Naive thymus-derived CD8-positive, alpha-beta T cell (primary cell): ENCODE measurements at places on chromosomes 7 and 10.

DNA sequence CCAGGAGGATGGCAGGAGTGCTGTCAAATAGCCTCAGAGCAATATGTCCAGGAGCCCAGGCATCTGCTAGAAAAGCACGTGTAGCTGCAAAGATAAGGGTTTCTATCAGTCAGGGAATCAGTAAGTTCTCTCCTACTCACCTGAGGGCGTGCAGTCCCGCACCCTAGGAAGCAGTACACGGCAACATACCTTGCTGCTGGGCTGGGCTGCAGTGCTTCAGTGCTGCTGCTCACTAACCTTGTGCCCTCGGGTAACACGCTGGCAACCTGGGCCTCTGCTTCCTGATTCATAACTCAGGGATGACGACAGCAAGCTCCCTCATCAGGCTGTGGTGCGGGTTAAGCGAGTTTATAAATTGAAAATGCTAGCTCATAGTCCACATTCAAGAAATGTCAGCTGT lies 29.5 kb upstream of the CCNY start:
- no peak for DNase-seq

GRCh38 chr10:78492424-78492823 lies 458.8 kb downstream of the RPS24 start:
- no peak for DNase-seq

DNA sequence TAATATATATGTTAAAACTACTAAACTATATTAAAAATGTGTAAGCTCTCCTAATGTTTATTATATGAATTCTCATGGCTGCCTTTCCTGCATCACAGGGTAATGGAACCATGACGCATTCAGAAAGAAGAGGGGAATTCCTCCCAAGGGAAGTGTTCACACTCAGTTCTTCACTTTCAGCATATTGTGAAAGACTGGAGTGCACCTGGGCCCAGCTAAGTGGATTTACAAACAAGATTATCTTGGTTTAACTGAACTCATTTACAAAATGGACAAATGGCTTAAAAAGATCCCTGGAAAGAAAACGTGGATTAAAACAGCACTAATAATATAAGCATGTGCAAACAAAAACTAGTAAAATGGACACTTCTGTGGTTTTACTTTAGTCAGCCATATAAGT lies 149.8 kb downstream of the DOCK4 start:
- DNase-seq: no peak

DNA sequence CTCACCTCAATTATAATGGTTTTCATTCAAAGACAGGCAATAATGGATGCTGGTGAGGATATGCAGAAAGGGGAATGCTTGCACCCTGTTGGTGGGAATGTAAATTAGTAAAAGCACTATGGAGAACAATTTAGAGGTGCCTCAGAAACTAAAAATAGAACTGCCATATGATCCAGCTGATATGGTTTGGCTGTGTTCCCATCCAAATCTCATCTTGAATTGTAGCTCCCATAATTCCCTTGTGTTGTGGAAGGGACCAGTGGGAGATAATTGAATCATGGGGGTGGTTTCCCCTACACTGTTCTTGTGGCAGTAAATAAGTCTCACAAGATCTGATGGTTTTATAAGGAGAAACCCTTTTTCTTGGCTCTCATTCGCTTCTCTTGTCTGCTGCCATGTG lies 87.7 kb downstream of the TES start:
- DNase-seq: no peak

DNA sequence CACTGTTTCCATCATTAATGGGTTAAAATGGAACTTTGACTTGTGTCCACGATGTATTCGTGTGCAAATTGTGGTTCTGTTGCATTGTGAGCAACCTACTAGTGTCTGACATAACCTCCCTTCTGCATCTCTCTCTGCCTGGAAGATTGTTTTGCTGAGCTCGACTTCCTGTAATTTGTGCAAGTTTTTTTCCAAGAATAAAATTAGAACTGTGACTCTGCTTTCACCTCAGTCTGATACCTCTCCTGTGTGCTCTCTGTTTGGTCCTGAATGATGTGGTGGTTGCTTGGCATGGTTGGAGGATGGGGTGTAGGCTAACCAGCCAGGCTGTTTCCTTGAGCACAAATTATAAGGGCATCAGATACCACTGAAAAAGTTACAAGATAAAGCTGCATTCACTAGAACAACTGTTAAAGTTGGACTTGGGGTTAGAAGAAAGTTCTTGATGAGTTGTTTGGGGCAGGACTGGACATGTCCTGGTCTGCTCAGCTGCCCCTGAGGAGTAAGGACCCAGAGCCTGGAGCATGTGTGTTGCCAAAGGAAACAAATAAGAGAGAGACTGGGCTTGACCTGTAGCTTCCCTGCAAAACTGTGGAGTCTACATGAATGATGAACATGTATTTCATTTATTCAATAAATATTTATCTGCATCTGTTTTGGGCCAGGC lies 1.9 kb upstream of the VOPP1 start:
- DNase-seq: no peak

- no peak for DNase-seq
These were observed 55.8 kb downstream of the PARD3 start for GRCh38 chr10:34759161-34759836.

DNA sequence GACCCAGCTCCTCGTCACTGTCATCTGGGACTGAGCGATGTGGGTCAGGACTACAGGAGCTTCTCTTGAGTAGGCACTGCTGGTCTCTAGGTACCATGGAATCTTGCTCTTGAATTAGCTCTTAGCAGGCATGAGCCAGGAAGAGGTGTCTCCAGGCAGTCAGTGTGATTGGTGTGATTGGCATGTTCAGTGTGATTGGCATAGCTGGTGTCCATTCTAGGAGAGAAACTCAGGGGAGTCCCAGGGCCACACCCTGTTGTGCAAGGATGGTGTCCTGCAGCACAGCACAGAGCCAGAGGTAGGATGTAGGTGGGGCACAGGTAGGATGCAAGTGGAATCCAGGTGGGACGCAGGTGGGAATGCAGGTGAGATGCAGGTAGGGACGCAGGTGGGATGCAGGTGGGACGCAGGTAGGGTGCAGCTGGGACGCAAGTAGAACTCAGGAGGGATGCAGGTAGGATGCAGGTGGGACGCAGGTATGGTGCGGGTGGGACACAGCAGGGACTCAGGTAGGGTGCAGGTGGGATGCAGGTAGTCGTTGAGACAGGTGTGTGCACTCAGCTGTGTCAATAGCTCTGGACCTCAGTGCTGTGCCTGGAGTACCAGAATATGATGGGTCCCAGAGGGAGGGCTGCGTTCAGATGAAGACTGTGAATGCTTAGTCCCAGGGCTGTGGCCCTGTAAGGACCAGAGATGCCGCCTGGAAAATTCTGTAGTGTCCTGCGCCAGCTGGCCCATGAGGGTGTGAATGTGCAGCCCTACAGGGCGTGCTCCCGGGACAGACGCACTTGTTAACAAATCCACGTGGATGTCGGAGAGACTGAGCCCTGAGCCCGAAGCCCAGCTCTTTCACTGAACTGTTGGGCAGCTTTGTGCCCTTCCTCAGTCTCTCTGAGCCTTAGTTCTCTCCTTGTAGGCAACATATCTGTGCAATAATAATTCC lies 248.2 kb upstream of the PITRM1 start:
- DNase-seq: no peak

- DNase-seq: no peak
These were observed 634 bp upstream of the HDAC9 start for GRCh38 chr7:18494821-18495408.

DNA sequence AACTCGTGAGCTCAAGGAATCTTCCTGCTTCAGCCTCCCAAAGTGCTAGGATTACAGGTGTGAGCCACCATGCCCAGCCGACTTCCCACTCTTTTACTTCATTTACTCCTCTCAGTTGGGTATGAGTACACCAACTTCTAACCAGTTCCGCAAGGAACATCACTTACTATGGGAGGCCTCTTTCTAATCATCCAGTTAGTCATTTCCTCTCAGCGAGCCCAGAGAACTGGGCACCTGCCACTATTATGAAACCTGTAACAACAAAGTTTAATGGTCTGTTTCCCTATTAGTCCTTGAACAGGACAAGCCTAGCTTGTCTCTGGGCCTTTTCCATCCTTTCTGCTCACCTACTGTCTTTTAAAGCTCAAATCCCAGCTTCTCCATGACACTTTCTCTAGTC lies 88.8 kb downstream of the DNMBP start:
- DNase-seq: no peak

GRCh38 chr7:156445997-156446761 lies 194.4 kb upstream of the RNF32 start:
- no peak for DNase-seq

- DNase-seq: no peak
These were observed 30.2 kb upstream of the PTPN12 start for GRCh38 chr7:77506899-77507298.

GRCh38 chr7:50207251-50207564 lies 97.3 kb upstream of the IKZF1 start:
- no peak for DNase-seq

GRCh38 chr10:31645786-31646185 lies 282.8 kb downstream of the ARHGAP12 start:
- DNase-seq: no peak

DNA sequence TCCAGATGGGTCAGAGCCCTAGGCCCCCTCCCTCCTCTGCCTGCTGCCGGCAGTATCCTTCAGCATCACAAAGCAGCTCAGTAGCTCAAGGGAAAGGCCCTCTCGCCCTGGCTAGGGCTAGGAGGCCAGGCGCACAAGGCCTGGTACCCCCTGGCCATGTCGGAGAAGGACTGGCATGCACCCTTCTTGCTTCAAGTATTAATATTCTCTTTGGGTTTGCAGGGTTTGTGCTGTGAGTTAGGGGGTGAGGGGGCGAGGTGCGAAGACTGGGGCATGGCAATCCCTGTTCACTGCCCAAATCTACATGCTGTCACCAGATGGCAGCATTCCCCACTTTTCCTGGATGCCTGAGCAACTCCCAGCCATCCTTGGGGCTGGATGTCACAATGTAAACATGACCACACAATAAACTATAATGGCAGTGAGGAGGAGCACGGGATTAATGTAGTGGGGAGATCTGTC lies 105.2 kb downstream of the NEURL1 start:
- no peak for DNase-seq

GRCh38 chr7:15504351-15504750 lies 57.5 kb downstream of the AGMO start:
- no peak for DNase-seq

DNA sequence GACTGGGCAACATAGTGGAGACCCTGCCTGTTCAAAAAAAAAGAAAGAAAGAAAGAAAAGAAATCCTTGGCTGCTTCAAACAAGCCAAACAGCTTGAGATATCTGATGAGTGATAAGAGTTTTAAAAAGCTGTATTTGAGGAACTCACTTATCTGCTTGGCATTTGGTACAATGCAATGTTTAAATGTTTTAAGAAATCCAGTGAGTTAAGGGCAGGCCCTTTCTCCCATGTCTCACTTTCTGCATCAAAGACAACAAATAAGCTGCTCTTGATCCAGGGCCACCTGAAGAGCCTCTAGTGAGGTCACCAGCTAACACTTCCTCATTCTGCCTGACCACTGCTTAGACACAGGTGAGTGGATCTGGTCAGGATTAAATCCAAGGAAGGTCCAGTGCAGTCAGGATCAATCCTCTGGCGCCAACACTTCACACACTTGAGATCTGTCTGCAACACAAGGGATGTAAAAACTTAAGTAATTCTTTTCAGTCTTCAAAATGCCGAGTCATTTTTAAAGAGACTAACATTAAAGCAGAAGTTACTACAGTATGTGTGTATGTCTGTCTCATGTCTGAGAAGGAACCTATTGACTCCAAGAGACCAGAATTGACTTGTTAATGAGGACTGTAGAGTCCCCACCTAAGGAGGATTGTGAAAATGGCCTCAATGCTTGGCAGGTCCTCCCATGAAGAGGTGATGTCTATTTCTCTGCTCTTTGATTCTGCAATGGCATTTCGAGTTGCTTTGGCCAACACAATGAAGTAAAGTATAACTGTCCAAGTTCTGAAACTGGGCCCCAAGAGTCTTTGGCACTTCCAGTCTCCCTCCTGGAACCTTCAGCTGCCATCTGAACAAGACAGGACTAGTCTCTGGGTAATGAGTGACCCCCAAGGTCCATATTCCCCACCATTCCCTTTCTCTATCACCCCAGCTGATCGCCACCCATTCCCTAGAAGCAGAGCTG lies 43.1 kb downstream of the CREB3L2 start:
- no peak for DNase-seq

DNA sequence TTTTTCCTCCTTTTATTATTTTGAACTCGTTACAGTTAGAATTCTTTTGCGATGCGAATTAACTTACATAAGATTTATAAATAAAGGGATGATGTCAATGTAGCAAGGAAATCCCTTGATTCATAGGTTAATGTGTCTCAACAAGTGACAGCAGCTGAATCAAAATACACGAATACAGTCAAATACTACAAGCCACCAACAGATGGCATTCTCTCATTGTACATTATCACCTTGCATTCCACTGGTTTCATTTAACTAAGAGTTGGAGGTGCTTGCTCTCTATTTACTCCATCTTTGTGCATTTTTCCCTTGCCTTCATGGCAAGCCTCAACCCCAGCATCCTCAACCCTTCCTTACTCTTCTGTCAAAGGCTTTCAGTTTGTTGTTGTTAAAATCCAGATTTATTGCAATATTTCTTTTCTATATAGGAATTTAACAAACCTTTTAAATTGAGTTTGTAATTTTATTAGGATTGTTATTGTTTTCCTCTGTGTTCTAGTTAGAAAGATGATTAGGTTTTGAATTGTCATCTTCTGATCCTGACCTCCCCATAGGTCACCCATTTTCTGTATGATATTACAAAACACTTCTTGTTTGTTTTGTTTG lies 78.3 kb downstream of the SLC25A40 start:
- DNase-seq: peak; percentile 45

GRCh38 chr10:21524131-21524525 lies 1.4 kb downstream of the SKIDA1 start:
- no peak for DNase-seq

- no peak for DNase-seq
These were observed 1168.7 kb upstream of the AUTS2 start for GRCh38 chr7:68429411-68430117.

DNA sequence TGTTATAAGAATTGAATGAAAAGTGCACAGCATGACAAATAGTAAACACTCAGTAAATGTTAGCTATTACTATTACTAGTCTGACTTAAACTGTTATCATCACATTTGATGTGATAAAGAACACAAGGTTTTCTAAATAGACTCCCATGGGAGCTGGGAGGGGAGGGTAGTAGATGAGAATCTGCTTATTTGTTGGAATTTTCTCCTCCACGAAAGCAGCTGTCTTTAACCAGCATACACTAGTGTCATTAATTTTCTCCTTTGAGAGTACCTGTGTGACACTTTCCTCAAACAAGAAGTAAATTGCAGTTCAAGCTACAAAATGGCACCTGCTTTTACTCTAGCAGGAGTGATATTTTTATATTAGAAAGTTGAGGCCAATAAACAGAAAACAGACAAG lies 200.1 kb downstream of the SKAP2 start:
- DNase-seq: no peak

- no peak for DNase-seq
These were observed 63.5 kb downstream of the AFAP1L2 start for GRCh38 chr10:114340816-114341215.
